ENCODE measurements at places on chromosomes 12 and 14.

DNA sequence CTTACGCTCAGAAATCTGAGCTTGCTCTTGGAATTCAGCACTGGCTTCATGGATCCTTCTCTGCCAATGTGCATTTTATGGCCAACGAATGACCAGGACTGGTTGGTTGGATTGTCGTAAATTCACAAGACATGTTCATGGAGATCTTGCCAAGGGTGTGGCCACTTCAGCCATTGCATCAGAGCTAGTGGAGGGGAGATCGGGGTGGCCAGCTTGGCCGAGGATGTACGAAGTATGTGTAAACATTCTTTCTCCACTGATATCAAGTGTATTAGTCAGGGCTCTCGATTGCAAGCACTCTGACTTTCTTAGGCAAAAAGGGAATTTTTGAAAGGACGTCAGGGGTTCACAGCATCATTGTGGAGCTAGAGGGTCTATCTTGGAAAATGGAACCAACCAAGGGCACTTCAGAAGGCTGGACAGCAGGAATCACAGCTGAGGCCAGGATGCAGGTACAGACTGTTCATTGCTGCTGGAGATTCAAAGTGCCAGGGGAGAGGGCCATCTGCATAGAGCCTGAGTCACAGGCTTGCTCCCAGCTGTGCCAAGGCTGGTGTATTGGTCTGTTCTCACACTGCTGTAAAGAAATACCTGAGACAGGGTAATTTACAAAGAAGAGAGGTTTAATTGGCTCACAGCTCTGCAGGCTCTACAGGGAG is 32.9 kb upstream of the ADGRD1 start:
- DNase-seq = no peak

DNA sequence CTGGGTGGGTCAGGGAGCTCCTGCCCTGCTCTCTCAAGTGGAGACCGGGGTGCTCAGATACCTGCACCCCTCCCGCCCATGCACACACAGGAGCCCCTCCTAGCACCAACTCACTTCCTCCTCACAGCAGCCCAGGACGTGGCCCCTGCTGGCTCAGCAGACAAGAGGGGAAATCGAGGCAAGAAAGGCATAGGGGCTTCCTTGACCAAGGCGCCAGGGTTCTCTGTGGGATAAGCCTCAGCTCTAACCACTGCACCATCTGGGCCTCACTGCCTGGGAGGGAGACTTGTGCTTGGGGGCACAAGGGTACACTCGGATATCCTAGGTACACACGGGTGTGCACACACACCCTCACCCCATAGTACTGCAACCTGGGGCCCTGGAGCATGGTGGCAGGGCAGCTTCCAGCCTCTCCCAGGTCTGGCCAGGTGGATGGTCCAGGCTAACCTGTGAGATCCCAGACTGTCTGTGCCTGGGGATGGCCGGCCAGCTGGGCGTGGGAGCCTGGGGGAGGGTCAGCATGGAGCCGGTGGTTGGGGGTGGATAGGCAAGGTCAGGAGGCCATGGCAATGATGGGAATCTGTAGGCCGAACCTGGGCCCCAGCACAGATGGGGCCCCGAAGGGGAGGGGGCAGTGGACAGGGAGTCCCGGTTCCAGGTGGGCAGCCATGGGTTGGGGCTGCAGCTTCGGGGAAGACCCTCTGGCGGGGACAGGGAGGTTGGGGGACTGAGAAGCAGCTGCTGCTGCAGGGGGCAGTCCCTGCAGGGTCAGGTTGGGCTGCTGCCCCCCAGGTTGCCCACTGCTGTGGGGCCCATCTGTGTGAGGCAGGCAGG is 312.4 kb downstream of the TMEM121 start:
- no peak for DNase-seq

DNA sequence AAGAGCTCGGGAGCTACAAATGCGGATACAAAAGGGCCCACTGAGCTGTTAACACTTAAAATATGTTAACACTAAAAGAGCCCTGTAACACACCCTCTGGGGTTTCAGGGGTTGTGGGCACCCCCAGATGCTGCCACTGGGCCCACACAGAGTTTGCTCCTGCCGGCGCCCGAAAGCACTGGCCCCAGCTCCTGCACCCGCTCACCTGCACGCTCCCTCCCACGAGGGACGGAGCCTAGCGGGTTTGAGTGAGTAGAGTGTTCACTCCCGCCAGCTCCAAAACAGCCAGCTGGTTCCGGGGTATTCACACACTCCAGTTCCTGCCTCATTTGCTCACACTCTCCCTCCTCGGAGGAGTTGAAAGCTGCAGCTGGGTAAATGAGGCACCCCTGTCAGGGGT is 357.7 kb downstream of the ETNK1 start:
- no peak for DNase-seq

DNA sequence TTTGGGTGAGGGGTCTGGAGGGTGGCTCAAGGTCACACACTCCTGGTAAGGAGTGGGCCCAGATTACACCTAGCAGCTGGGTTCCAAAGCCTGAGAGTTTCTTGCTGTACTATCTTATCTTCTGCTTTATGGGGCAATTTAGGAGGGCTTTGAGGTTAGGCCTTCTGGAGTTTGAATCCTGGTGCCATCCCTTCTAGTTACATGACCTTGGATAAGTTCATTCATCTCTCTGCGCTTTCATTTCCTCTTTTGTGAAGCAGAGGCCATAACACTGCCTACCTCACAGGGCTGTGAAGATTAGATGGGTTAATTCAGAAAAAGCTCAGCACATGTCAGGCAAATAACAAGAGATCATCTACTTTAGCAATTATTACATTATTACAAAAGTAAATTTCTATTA is 7.4 kb upstream of the KRT77 start:
- DNase-seq = peak; percentile 52

DNA sequence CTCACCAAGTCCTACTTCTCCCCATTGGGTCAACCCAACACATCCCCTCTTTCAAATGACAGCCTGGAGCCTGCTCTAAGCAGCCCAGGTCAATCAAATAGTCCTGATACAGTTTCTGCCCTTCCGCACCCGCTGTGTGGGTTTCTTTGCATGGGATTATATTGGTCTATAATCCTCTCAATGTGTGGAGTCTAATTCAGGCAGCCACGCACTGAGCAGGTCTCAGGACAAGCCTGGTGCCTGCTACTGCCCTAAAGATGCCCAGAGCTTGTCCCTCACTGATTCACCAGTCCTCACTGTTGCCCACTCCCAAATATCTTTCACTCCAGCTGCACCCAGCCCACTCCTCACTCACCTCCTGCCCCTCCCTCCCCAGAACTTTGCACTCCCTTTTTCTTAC is 16.4 kb downstream of the ACTN1 start:
- DNase-seq = no peak

DNA sequence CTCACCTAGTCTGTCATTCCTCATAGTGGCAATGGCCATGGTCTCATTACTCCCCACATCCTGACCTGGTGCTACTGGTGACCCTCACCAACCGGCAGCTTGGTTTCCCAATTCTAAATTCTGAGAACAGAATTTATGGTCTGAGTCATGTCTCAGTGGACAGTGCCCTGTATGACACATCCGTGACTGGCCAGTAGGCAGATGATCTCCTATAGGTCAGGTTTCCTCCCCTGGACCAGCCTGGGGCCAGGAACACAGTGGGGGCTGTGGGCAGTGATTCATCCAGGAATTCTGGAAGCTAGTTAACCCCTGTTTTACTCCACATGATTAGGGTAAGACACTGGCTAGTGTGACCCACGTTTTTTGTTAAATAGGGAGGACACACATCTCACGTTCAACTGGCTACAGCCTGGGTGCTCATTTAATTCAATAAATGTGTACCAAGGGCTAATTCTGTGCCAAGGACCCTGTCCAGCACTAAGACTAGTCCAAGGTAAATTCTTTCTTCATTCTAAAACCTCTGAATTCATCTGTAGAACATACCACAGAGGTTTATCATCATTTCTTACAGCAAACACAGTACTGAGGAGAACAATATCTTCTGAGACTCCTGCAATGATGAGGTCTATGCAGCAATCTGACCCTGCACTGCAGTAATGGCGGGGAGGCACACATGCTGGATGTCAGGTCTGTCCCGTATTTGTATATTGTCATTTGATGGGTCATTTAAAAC is 249.6 kb upstream of the TBX3 start:
- no peak for DNase-seq

DNA sequence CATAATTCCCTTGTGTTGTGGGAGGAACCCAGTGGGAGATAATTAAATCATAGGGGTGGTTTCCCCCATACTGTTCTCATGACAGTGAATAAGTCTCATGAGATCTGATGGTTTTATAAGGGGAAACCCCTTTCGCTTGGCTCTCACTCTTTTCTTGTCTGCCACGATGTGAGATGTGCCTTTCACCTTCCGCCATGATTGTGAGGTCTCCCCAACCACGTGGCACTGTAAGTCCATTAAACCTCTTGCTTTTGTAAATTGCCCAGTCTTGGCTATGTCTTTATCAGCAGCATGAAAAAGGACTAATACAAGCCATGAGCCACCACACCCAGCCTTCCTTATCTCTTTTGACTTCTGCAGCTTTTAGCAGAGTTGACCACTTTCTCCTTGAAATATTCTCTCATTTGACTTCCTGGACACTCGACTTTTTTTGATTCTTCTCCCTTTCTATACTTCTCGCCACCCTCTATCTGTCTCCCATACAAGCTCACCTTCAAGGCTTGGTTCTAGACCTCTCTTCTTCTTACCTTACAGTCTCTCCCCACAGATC is 2.3 kb downstream of the MTERF2 start:
- peak; percentile 82 for DNase-seq

DNA sequence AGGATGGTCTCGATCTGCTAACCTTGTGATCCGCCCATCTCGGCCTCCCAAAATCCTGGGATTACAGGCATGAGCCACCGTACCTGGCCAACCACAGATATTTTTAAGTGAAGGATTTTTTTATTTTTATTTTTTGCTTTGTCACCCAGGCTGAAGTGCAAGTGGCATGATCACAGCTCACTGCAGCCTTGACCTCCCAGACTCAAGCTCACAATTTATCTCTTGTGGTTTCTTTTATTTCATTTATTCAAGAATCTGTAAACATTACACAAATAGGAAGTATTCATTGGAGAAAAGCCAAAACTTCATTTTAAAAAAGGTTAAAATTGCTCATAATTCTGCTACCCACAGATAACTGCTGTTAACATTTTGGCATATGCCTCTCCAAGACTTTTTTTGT is 13.3 kb downstream of the MOAP1 start:
- DNase-seq = peak; percentile 18

- DNase-seq = peak; percentile 79
Measured at GRCh38 chr14:106844608-106845285, 1318.4 kb downstream of the TMEM121 start.

GRCh38 chr12:52892974-52893373 is 11.9 kb downstream of the KRT8 start:
- no peak for DNase-seq

DNA sequence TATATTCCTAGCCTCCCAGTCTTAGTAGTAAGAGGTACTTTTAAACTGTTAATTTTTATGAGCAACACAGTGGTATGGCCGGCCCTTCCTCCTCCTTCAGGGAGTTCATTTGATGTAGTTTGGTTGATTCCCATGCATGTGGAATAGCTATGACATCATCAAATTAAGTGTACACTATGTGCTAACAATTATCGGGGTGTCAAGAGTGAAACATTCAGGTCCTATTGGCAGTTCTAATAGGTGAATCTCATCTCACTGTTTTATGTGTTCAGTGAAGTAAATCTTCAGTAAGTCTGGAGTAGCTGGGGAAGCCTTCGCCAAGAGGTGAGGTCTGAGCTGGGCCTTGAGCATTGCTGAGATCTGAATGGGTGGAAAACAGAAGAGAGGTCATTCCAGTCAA is 656.5 kb downstream of the DIO2 start:
- DNase-seq = no peak

Data from OCI-M1 (cell line).